Activated CD4-positive, alpha-beta T cell treated with anti-CD3 and anti-CD28 coated beads, Interleukin-2, amount 10 ng/mL, durations not matched to agents 7 days and 5 days (primary cell): ENCODE measurements at places on chromosomes 16 and 17.

GRCh38 chr17:5545051-5545987, 39.0 kb downstream of the NLRP1 start:
- no peaks in the 10 kb centered on the region for H3K27me3 ChIP-seq
- H3K4me1 ChIP-seq: no peaks in the 10 kb centered on the region
- no peak for DNase-seq
- H3K27ac ChIP-seq: no peak overlapping the region
- H3K4me3 ChIP-seq: no peak overlapping the region
- peaks cover 62% of the 10 kb centered on the region for H3K36me3 ChIP-seq

- no peak for DNase-seq
- H3K27ac ChIP-seq: no peak overlapping the region
- peaks cover 10% of the 10 kb centered on the region for H3K4me1 ChIP-seq
- no peak overlapping the region for H3K4me3 ChIP-seq
- H3K36me3 ChIP-seq: peaks cover 45% of the 10 kb centered on the region
These were observed 37.9 kb upstream of the ADCY7 start for GRCh38 chr16:50228364-50228868.

DNA sequence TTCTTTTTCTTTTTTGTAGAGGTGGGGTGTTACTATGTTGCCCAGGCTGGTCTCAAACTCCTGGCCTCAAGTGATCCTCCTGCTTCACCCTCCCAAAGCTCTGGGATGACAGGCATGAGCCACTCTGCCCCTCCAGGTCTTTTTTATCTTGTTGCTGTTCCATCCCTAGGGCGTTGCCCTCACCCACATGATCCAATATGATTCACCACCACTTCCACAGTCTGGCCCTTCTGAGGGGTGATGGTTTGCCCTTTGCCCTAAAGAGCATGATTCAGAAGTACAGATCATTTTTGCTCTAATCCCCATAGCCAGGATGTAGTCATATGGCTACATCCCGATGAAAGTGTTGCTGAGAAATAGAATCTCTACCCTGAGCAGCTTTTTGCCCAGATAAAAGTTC, 18.8 kb downstream of the STX4 start:
- no peaks in the 10 kb centered on the region for H3K36me3 ChIP-seq
- H3K4me3 ChIP-seq: no peak overlapping the region
- H3K27me3 ChIP-seq: peaks cover 3% of the 10 kb centered on the region

GRCh38 chr17:42953669-42954068, 10.6 kb downstream of the AARSD1 start:
- H3K4me3 ChIP-seq: no peak overlapping the region
- H3K4me1 ChIP-seq: peaks cover 7% of the 10 kb centered on the region
- H3K27ac ChIP-seq: no peak overlapping the region
- no peaks in the 10 kb centered on the region for H3K27me3 ChIP-seq
- no peak for DNase-seq

GRCh38 chr16:69606985-69607384, 41.2 kb downstream of the NFAT5 start:
- H3K36me3 ChIP-seq: peaks cover 9% of the 10 kb centered on the region
- no peaks in the 10 kb centered on the region for H3K27me3 ChIP-seq
- peaks cover 18% of the 10 kb centered on the region for H3K4me1 ChIP-seq
- peak overlapping the region; percentile 32 for H3K27ac ChIP-seq
- no peak overlapping the region for H3K4me3 ChIP-seq
